NCI-H2029 (cell line): ENCODE measurements at places on chromosomes 7 and 10.

DNA sequence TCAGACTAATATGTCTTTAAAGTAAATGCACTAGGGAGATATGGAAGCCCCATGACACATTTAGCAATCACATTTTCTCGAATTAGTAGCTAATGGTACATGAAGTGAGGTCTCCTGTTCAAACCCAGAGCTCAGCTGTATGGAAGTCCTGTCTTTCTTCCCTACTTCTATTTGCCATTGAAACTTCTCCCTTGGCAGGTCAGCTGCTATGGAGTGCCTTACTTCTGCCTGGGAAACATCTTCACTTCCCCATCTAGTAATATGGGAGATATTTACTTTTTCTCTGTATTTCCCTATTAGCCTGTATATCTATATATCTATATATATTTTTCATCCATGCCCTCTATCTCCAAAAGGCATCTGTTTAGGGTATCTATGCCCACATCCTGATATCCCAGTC lies 225.3 kb upstream of the INHBA start:
- DNase-seq: no peak

DNA sequence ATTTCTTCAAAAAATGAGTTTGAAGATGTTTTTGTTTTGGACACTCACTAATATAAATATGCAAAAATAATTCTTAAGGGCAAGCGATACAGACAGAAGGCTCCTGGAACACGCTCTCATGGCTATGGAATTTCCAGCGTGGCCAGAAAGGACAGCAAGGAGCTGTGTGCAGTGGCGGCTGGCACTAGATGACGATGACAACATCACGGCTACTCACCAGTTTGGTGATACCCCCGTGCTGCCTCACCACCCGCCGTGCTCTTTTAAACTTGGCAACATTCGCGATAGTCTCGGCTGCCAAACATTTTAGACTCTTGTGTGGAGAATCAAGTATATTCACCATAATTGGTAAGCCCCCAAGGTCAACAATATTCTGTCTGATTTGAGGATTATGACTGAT lies 54.9 kb downstream of the ODAD2 start:
- DNase-seq: no peak

DNA sequence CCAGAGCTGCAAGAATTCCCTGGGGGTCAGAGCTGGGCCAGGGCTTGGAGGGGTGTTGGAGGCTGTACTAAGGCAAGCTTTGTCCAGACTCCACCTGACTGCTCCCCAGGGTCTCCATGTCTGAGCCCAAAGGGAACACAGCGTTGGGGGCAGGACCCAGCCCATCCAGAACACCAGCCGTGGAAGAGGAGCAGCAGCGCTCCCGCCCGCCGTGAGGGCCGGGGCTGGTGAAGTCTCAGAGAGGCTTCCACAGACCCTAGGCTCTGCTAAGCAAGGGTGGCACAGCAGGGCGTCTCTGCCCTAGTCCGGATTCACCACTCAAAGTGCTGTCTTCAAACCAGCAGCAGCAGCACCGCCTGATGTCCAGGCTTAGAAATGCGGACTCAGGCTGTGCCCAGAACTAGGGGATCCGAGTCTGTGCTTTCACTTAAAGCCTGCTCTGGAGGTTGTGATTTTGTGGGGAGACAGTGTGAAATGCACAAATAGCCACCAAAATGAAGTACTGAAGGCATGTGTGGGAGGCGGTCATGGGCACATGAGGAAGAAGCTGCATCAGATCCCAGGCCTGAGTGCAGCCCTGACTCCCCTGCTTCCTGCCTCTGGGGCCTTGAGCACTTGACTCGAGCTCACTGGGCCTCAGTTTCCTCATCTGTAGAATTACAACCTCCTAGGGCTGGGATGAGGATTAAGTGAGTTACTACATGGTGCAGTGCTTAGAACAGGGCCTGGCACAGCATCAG lies 16.6 kb upstream of the AQP1 start:
- no peak for DNase-seq

- DNase-seq: peak; percentile 62
Measured at GRCh38 chr7:135716677-135717238, 11.2 kb downstream of the SLC13A4 start.

DNA sequence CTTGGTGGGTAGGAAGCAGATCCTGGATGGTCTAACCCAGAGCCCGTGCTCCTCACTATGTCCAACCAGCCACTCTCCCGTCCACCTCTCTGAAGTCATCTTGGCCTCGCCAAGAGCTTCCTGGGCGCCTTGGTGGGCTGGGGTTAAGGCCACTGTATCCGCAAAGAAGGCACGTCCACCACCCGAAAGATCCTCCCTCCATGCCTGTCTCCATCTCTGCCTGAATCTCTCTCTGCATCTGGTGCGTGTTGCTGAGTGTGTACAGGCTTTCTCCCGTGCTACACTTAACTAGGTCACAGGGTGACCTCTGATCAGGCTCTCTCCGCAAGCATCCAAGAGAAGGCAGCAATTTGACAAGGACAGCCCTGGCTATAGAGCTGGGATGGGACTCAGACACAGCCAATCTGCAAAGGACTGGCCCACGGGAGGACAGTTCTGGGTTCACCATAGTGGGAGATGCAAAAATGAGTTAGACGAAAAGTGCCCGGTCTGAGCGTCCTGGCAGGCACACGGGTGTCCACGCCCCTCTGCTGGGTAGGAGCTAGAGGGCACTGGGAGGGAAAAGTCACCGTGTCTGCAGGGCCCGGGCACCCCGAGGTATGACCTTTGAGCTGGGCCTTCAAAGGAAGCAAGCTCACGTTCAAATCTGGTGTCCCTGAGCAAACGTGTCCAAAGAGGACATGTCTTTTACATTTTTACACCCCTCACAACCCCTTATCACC lies 9.4 kb upstream of the RFC2 start:
- DNase-seq: no peak

GRCh38 chr7:128836729-128837348 lies 6.6 kb downstream of the FLNC start:
- DNase-seq: no peak

- no peak for DNase-seq
Measured at GRCh38 chr7:90592033-90592432, 4.1 kb upstream of the CDK14 start.

GRCh38 chr7:42338231-42338915 lies 101.4 kb upstream of the GLI3 start:
- no peak for DNase-seq

DNA sequence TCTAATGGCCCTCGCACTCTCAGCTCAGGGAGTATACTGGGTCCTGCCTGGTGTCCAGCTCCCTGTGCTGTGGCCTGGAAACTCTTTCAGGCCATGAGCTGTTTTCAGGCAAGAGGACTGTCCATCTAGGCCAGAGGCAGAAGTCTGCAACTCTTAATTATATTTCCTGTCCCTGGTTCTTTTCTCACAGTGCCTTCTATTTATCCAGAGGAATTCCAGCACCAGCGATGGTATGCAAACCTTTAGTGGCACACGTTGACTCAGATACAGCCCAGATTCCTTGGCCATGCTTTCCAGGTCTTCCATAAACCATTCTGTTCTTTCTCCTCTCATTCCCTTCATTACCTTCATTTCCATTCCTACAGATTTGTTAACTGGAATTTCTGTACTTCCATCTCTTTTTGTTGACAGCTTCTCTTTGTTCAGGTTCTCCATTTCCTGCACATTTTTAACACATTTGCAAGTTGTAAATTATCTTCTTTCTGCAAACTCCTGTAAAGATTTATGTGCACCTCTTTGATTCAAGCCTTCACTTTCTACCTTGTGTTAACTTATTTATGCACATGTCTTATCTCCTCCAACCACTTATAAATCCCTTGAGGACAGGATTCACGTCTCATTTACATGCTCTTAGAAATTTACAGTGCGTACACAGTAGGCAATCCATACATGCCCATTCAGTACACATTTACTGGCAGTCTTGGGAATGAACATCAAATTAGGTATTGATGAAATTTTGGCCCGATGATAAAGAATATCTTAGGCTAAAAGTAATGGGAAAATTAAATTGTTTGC lies 172.1 kb downstream of the CELF2 start:
- no peak for DNase-seq

- no peak for DNase-seq
Measured at GRCh38 chr7:100895956-100896731, 456 bp upstream of the ACHE start.

GRCh38 chr10:133262696-133263095 lies 14.0 kb downstream of the ADAM8 start:
- no peak for DNase-seq

DNA sequence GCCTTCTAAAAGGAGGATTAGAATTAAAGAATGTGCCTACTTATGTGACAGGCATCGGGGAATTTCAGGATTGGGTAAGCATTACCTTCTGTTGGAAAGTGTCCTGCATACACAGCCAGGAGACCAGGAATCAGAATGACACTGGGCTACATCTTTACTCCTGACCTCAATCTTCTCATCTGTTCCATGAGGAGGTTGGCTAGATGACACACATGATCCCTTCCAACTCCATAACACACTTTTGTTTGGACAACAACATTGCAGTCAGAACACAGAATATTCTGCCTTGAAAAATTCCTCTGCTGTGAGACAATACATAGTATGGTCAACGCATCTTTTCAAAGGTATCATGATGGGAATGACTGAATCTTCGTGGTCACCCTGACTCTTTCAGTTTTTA lies 1281.2 kb upstream of the SORCS1 start:
- DNase-seq: no peak

GRCh38 chr10:125625586-125625985 lies 57.4 kb downstream of the TEX36 start:
- no peak for DNase-seq

- DNase-seq: no peak
Measured at GRCh38 chr7:141227454-141227853, 153.6 kb downstream of the TMEM178B start.

DNA sequence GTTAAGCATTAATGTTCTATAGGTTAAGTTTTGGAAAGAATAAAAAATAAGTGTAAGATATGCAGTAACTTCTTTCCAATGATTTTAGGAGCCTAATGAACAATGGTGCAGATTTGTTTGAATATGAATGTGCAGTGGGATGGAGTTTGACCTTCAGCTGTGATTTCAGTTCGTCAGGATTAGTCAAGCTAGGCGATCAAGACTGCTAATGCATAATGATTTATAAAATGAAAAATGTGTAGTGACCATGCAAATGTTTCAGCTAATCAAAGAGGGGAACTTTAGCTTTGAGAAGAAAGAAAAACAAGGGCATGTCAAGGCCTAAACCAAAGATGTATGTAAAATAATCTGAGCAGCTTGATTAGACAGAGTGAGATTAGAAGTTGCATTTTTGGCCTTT lies 208.5 kb downstream of the FOXP2 start:
- no peak for DNase-seq

DNA sequence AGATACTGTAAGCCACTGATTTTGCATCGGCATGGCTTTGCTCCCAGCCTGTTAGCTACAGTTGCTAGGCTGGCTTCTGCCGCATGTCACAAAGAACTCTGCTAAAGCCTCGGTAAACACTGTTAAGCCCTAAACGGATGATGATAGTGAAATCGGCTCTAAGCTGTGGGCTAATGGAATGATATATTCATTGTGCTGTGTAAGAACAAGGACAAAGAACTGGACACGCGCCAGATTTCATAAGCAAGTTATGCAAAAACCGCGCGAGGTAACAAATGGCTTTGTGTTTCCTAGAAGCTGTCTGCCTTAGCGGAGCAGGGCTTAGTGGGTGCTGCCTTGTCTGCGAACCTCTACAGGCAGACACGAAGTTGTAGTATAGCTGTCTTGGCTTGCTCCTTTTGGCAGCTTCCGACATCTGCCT lies 331.3 kb upstream of the COBL start:
- DNase-seq: peak; percentile 49

DNA sequence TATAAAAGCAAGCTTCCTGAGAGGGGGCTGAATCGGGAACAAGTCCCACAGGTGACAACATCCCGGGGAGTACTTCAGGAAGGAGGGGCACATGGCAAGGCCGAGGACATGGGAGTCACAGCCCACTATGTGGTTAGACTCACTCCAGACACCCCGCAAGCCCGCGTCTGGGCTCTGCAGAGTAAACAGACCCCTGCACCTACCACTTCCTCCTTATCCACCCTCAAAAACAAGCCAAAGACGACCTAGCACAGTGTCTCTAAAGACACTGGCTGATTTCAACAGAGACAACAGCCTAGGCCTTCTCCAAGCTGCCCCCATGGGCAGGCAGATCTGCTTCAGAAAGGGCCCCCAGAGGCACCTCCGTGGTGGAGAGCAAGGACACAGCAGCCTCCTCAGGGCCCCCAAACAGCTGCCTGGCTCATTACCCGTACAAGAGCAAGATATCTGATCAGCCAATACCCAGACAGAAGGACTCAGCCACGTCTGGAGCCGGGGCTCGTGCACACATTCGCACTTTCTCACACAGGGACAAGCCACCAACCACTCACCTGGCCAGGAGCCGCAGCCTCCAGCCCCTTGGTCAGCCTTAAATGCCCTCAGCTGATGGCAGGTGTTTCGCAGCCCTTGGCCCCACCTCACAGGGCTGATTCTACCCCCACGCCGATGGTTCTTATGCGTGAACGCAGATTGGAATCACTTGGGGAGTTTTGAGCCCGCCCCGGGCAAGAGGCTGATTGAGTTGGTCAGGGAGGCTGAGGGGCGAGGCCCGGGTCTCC lies 10.7 kb upstream of the KPNA7 start:
- DNase-seq: no peak

DNA sequence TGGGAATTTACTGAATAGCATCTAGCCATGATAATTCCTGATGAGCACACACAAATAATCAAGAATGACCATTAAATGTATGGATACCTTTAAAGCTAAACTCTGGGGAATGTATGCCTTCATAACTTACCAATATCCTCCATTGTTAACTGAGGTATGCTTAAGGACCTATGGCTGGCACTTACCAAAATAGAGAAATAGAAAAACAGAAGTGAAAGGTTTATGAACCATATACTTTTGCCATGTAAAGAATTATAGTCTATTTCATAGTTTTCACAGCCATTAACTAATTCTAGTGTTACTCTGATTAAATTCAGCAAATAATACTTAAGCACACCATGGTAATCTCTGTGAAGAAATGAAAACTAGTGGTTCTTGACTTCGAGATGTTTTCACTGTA lies 1360.6 kb upstream of the LRRTM3 start:
- DNase-seq: no peak

DNA sequence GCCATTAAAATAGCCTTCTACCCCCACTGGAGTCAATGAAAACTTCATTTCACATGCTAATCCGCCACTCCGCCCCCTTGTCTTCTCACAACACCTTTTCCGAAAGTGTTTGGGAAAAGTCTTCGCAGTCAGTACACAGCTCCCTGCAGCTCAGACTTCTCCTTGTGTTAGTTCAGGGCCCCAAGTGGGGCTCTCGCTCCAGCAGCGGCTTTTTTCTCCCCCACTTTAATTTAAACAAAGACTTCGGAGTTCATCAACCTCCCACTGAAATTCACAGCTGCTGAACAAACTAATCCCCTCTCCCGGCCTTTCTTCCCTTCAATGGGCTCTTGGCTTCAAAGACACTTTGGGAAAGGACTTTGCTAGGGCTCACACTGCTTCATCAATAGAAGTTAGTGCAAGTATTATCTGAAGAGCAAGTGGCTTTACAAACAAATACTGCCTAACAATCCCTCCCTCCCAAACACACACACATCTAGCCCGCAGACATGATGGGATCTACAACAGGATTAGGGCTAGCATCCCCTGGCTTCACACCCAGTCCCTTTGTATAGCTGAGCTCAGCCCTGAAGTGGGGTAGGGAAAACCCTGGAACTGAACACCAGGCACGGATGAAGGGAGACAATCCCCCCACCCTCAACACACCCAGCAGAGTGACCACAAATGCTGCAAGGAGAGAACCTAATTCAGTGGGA lies 23.1 kb downstream of the WNT8B start:
- no peak for DNase-seq
